ENCODE measurements at places on chromosomes 4 and X.

DNA sequence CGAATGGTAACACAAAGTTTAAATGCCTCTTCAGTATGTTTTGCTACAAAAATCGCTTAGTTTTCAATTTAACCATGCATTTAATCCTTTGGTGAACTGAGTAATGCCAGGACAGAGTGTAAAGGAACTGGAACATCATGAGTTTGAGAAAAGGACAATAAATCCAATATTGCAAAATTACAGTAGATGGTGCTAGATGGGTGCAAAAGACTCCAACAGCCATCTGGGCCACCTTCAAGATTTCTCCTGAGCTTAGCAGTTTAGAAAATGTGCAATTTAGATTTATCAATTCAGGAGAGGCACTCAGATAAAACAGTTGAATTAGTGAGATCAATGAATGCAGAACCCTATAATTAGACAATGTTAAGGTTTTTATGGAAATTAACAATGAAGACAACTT, 33.2 kb upstream of the MID1IP1 start:
- DNase-seq, result no peak

DNA sequence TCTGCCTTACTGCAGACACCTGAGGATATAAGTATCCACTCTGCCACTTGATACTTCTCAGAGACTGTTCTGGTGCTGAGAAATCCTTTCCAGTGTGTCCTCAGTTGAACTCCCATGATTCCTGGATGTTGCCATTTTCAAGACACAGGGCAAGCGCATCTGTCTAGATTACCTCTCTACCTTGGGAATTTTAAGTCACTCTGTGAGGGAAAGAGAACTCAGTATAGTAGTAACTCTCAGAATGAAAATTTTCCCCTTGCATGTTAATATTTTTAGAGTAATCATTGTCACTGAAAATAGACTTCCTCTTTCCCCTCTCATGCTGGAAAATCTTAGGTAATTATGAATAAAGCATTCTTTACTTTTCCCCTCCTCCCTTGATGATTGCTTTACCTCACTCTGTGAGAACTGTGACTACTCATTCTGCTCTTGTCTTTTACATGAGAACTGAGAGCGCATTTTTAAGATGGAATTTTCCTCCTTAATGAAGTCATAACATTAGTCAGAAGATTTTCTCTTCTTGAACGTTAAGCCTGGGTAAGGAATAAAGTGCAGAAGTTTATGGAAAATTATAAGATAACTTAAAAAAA, 45.0 kb downstream of the TET2 start:
- no peak for DNase-seq

DNA sequence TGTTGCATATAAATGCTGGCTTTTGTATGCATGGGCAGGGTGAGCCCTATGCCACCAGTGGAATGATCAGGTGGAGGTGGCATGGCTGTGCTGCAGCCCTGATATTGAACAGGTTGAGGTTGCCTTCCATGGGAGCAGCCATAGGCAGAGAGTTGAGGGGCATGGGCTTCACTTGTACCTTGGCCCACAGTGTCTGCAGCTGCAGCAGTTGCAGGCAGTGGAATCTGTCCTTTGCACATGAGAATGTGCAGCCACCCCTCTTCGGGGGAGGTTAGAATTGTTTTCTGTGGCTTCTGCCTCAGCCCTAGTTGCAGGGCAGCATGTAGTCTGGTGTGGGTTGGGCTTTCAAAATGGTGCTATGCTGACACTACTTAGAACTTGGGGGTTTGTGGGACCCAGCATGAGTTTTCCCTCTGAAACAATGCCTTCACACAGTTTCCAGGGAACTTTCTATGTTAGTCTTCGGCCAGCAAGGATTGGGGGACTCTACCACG, 25.4 kb upstream of the VSIG1 start:
- DNase-seq, result no peak

DNA sequence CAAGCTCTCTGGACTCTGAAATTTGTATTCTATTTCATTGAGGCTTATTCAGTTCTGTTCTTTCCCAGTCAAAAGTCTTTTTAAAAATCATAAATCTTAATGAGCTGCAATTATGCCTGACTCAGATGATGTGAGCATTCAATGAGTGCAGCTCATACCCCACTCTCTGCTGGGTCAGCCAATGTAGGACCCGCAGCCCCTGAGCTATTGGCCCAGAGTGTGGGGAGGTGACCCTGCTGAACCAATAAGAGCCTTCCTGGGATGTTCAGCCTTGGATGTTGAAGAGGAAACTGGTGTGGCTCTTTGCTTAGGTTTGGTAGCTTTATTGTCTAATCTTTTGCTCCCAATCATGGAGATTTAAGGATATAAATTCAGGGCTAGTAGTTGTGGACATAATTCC, 12.1 kb upstream of the TCEAL4 start:
- no peak for DNase-seq

- DNase-seq, result no peak
These were observed 183.7 kb upstream of the LDB2 start for GRCh38 chr4:17082186-17082585.

- no peak for DNase-seq
These were observed 80.3 kb downstream of the PPEF2 start for GRCh38 chr4:75821966-75822365.

GRCh38 chrX:70456256-70456655, 11.6 kb downstream of the DLG3 start:
- no peak for DNase-seq

GRCh38 chr4:5562476-5562875, 145.9 kb downstream of the EVC2 start:
- no peak for DNase-seq

DNA sequence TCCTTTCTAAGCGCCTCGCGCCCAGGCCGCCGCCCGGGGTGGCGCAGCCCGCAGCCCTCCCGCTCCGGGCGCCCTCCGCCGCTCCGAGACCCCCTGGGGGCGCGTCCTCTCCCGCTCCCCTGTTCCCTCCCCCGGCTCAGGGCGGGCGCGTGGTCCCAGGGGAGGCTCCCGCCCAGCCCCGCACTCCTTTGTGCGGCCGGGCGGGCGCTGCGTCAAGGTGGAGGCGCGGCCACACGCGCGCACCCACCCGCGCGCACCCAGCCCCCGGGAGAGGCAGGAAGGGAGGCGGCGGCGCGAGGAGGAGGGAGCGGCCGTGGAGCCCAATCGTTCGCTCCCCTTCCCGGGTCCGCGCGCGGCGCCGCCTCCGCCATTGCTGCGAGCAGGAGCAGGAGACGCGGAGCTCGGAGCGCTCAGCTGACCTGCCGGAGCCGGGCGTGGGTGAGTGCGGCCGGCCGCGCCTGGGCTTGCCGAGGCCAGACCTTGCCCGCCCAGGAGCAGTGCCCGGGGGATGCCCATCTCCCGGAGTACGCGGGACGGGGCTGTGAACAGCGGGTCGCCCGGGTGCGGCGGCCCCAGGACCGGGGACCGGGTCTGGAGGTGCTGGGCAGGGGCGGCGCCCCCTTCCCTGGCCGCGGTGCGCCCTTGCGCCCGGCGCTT, at the start of gene NSG1:
Gene NSG1, plus strand, starts transcription at position 367 of the 657 bp plus-strand sequence. CDS start 528 bp downstream, outside the sequence.
- no peak for DNase-seq

- no peak for DNase-seq
These were observed 165.3 kb downstream of the FBXO8 start for GRCh38 chr4:174118171-174118570.

- no peak for DNase-seq
These were observed 130.8 kb downstream of the PJA1 start for GRCh38 chrX:69034451-69034850.

GRCh38 chr4:52052475-52052780, 1.3 kb downstream of the SPATA18 start:
- no peak for DNase-seq

DNA sequence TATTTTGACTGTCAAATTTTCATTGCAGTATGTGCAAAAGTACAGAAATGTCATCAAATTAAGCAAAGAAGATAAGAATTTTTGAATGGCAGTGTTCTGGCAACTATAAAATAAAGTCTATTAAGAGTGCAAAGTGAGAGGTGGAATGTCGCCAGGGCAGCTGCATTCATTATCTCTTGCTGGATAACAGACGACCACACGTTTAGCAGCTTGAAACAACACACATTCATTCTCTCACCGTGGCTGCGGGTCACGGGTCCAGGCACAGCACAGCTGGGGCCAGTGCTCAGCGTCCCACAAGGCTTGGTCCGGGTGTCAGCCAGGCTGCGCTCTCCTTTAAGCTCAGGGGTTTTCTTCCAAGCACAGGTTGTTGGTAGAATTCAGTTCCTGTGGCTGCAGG, 113.9 kb downstream of the GPR143 start:
- no peak for DNase-seq

DNA sequence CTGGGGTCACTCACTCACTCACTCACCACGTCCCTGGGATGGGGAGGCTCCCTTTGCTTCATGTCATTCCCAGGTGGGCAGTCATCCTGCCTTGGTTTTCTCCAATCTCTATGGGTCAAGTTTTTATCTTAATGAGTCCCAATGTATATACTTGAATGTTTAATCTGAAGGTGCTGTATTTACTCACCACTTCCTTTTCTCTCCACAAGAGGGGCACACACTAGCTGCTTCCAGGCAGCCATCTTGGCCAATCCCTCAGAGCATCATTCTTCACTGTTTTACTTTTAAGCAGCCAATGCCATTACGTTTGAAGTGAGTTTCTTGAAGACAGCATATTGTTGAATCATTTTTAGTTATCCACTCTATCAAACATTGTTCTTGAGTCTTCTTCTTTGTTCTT, 153.4 kb upstream of the ARSJ start:
- no peak for DNase-seq

DNA sequence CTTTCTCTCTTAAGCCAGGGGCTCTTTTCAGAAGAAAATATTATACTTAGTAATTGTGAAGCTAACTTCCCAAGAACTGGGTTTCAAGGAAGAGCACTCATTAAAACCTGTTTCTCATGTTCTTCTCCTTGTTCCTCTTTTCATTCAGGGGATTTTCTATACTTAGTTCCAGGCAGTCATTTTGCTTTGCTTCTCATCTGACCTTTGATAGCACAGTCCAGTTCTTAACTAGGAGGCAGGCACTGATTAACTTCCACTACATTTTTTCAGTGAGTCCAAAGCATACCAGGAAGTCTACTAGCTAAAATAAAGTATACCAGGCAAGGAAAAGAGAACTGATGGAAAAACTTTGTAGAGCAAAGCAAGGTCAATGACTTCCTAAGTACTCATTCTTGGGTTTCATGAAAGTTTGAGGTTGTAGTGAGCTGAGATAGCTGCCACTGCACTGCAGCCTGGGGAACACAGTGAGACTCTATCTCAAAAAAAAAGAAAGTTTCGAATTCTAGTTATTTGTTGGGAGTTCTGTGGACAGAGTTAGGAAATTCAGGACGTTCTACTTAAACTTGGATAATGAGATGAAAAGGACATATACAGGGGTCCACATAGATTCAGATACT, 190.1 kb upstream of the HS3ST1 start:
- no peak for DNase-seq
